ENCODE measurements at places on chromosomes 13 and 19.

DNA sequence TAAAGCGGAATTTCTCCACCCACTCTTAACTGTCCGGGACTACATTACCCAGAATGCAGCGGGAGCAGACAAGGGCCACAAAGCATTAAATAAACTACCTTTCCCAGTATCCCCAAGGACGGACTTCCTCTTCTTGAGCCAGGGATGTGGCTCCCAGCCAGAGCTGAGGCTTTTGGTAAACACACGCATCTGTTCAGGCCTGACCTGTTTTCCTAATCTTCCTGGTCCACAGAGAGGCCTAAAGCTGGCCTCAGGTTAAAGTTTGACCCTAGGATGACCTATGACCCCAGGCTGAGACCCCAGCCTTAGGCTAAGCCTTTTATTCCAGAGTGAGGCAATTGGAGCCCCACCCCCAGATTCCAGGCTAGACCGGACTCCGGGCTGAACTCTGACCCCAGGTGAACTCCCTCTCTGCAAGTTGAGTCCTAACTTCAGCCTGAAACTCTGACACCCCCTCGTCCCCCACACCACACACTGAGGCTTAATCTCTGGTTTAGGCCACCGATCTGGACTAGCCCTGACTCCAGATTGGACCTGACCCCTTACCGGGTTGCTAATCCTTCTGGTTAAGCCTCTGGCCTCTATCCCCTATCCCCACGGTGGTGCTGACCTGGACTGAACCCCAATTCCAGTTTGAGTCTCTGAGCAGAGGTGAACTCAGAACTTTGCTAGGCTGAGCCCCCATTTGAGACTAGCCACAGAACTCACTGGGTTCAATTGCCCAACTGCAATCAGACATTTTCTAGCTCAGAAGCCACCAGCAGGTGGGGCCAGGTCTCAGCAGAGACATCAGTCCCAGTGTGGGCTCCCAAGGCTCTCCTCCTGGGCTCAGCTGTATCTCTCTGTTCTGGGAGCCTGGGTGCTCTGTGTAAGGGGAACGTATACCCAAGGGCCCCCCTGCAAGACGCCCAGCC lies 750 bp upstream of the GPR108 start:
- peak; percentile 97 for DNase-seq

GRCh38 chr13:31476266-31476665 lies 263.1 kb upstream of the RXFP2 start:
- DNase-seq, result no peak

- no peak for DNase-seq
Observed at GRCh38 chr13:34308725-34309124, 490.8 kb downstream of the RFC3 start.

DNA sequence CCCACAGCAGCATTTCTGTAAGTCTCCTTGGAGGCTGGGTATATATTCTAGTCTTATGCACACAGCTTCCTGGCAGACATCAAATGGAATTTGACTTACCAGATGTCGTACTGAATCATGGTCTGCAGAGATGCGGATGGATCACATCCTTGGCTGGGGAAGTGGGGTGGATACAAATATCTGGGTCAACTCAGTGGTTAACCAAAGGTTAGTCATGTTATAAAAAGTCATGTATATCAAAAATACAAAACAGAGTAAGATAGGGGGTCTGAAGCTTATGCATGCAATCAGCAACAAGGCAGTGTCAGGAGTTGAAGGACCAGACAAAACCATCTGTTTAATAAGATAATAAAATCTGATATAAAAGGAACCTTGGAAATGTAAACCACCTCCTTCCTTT lies 61.9 kb downstream of the WASF3 start:
- DNase-seq, result no peak

DNA sequence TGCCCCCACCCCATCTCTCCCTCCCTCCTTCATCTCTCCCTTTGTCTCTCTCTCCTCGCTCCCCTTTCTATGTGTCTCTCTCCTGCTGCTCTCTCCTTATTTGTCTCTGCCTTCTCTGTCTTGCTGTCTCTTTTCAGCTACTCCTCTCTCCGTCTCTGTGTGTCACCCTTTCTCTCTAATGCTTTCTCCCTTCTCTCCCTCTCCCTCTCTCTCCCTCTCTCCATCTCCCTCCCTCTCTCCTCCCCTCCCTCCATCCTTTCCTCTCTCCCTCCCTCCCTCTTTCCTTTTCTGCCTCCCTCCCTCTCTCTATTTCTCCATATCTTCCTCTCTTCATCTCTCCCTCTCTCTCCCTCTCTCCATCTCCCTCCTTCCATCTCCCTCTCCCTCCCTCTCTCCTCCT lies 682 bp downstream of the ATP4A start:
- no peak for DNase-seq

DNA sequence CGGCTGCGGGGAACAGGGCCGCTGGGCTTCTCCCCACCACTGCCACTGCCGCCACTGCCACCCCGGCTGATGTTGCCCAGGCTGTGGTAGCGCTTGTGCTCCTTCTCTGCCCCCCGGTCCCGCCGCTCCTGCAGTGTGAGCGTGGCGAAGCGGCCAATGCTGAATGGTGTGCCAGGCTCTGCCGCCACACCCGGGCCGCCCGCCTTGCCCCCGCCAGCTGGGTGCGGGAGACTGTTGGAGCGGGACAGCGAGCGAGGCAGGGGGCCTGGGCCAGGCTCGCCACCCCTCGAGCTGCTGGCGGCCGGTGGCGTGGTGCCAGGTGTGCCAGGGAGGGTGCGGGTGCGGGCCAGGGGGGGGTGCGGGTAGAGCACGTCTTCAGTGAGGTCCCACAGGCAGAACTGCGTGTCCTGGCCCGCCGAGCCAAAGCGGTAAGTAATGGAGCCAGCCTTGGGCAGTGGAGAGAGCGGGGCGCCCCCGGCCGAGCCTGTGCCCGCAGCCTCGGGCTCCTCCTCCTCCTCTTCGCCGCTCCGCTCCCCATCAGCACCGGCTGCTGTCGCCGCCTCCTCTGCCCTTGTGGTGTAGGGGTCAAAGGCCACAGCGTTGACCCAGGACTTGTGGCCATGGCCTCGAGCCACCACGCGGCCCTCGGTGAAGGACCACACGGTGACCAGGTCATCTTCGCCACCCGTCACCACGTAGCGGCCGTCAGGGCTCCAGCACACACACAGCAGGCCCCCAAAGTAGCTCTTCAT lies 3.7 kb upstream of the DMPK start:
- no peak for DNase-seq

DNA sequence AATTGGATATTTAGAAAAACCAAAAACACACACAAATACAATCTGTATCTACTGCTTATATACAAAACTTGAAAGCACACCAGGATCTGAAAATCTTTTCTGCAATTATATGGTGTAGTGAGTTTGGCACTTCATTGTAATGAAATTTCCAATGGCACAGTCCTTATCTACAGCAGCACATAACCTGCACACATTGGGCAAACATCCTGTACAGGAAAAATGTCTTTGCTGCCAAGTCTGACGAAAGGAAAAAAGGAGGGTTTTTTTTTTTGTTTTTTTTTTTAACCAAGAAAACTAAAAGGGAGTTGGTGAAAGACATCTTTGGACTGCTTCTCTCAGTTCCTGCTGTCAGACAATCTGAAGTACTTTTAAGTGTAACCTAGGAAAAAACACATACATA lies 107.8 kb downstream of the FOXO1 start:
- no peak for DNase-seq
